ENCODE measurements at places on chromosomes 6 and 20.

GRCh38 chr20:63091901-63092659, 85.3 kb upstream of the BHLHE23 start:
- DNase-seq, result no peak

DNA sequence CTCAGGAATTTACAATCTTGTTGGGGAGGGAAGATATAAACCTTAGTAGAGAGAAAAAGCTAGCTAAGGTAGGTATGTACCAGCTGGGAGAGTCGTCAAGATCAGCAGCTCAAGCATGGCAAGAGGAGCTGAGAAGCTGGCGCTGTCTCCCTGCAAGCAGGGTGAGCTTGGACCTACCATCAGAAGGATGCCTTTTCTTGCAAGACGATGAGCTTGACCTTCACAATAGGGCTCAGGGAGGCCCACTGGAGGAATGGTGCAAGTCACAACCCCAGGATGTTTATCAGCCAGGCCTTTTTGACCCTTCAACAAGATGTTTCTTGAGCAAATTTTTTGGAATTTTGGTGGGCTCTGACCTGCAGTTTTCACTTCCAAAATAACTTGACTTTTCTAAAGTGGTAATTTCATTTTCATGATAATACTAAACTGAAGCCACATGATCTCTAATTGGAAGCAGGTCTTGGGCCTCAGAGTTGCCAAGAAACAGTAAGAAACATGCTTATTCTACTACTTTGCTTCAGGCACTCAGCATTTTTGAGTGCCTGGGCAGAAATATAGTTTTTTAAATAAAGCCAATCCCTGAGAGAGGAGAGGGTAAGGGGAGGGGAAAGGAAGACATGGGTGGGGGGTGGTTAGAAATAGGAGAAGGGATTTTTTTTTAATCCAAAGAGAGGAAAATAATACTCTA, 258.1 kb downstream of the CLIC5 start:
- DNase-seq, result no peak

GRCh38 chr6:4909063-4909706, 94.7 kb downstream of the RPP40 start:
- no peak for DNase-seq

GRCh38 chr6:113742342-113742741, 114.8 kb upstream of the MARCKS start:
- no peak for DNase-seq

- no peak for DNase-seq
Observed at GRCh38 chr6:110180228-110181008, at the start of gene CDC40. Gene CDC40, plus strand, starts transcription at chr6:110180427. Its CDS starts 18 bp downstream, at chr6:110180445.

Measured in T47D (cell line).